Right ventricle myocardium inferior (tissue), 1 donor: ENCODE measurements at places on chromosomes 6 and 20.

GRCh38 chr6:38549180-38549579, 90.5 kb downstream of the BTBD9 start:
- no peak for DNase-seq

DNA sequence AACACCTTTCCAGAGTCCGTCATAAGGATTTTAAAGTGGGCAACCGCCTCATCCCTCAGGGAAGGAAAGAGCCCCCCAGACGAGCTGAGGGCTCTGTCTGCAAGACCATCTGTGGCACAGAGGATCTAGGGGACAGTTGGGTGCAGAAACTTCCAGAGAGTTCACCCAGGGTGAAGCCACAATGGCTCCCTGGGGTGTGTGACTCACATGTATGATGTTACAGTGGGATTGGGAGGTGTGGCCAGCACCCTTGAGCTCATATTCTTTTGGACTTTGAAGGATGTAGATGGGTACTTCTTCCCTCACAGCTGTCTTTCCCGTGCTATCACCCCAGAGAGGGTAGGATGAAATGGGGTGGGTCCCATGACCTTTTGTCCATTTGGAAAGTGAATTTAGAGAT, 95.5 kb downstream of the NCR2 start:
- DNase-seq, result no peak

DNA sequence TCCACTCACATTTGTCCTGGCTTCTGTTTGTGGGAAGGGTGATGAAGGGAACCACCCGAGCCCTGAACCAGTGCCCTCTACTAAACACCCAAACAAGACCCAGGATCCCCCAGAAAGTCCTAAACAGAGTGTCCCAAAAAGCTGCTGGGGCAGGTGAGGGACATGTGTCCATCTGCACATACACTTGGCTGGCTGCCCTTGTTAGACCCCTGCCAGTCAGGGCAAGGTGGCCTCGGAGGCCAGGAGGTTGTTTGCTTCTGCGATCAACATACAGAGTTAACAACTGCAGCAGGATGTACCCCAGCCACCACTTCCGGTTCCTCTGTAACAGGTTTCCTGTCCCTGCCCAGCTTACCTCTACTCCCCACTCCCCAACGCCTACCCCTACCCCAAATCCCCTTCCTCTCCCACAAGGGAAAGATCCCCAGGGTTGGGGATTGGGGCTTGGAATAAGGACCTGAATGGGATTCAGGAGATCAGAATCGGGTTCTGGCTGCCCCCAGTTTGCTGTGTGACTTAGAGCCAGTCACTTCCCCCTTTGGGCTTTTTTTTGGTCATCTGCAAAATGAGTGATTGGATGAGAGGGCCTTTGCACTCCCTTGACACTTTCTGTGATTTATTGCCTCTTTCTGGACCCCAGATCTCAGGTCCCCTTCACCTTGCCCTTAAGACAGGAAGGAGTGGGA, 13.9 kb downstream of the DEF6 start:
- DNase-seq, result no peak

- DNase-seq, result no peak
These were observed 160.6 kb downstream of the IBTK start for GRCh38 chr6:82086944-82087343.

GRCh38 chr20:37273988-37274387, 12.4 kb upstream of the GHRH start:
- no peak for DNase-seq

DNA sequence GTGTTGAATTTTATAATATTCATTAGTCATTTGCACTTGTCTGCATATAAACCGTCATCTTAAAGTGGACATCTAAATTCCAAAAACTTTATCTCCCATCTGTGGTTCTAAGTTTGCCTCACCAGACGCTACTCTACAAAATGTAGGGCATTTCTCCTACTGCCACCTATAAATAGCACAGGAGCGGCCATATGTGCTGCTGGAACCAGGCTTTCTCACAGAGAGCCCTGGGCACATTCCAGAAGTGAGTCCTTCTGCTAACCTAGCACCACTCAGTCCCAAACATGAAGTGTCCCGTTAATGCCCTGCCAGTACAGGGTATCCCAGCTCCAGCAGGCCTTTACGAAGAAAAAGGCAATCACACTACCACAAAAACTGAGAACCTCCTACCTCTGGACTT, 153.7 kb downstream of the TMEM242 start:
- DNase-seq, result no peak

DNA sequence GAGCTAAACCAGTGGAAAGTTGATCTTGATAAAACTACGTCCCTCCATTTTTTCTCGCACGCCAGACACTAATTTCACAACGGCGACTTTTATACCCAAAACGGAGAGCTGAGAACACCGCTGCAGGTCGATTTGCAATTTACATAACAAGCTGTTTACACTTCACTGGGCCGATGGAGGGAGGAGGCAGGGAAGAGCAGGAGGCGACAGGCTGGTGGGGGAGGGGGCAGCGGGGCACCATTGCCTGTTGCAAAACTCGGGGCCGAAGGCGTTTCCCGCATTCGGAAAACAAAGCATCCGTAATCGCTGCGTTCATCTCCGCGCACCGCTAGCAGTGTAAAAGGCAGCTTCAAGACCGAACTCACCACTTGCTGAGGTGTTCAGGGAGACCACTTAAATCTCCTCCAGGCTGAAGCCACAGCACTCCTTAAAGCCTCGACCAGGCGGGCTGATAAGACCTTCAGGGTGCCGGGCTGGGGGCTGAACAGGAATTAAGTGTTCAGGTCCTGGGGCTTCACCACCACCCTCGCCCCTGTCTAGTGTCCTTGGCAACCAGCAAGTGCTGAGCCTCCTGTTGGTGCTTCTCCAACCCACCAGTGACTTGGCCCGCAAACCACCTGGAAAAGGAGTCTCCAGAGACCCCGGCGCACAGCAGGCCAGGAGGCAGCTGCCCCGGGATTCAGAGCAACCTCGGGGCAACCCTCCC, 2.0 kb upstream of the FOXC1 start:
- no peak for DNase-seq

GRCh38 chr6:16585805-16586204, 175.5 kb downstream of the ATXN1 start:
- no peak for DNase-seq

- no peak for DNase-seq
These were observed 47.5 kb upstream of the CD93 start for GRCh38 chr20:23133560-23133998.

DNA sequence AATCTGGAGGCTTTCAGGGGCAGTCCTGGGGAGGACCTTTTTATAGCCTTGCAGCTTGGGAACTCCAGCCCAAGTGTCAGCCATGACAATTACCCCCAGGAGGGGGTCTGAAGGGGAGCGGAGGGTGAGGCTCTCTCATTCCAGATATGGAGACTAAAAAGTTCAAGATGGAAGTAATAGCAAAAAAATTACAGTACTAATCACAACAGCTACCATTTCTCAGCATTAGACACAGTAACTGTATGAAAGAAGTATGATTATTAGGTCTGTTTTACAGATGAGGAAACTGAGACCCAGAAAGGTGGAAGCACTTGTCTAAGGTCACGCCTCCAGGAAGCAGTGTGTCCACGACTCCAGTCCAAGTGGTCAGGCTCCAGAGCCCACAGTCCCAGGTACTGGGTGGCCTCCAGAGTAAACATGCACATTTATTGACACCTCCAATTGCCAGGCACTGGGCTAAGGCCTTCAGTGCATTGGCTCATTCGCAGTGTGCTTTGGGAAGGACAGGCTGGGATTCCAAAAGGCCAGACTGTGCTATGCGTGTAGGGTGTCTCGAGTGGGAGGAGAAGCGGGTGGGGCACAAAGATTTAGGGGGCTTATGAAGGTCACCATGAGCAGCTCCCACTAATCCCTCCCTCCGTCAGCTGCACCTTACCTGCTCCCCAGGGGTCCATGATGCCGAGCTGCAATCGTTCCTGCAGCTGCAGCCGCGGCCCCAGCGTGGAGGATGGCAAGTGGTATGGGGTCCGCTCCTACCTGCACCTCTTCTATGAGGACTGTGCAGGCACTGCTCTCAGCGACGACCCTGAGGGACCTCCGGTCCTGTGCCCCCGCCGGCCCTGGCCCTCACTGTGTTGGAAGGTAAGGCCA, 2.3 kb downstream of the NRSN2 start:
- DNase-seq, result no peak

- DNase-seq, result no peak
These were observed 1.5 kb downstream of the LIN28B start for GRCh38 chr6:104958178-104959025.

GRCh38 chr20:54113566-54113965, 43.2 kb upstream of the BCAS1 start:
- no peak for DNase-seq

DNA sequence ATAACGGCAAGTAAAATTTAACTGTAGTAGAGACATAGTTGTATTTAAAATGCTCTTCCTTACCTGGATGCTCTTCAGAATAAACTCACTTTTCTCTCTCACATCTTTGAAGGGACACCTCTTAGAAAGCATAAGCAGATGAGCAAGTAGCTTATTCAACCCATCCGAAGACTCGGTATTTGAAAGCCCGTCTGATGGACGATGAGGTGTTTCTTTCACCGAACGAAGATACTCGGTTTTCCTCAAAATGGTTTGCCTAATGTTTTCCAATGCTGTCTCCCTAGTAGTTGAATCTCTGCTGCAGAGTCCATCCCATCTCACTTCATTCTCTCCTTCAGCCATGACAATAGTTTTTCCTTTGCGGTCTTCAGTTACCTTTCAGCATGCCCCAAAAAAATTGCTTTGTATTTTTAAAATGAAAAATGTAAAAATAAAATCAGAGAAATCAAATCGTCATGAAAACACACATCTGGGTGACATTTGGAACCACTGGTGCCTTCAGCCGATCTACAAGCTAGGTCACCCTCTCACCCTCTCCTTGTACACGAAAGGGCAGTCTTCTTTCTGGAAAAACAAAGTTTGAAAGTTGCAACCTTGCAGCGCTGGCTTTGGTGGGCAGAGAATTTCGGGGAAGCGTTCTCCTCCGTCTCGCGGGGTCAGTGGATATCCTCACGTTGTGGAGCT, 772 bp downstream of the SESN1 start:
- no peak for DNase-seq

DNA sequence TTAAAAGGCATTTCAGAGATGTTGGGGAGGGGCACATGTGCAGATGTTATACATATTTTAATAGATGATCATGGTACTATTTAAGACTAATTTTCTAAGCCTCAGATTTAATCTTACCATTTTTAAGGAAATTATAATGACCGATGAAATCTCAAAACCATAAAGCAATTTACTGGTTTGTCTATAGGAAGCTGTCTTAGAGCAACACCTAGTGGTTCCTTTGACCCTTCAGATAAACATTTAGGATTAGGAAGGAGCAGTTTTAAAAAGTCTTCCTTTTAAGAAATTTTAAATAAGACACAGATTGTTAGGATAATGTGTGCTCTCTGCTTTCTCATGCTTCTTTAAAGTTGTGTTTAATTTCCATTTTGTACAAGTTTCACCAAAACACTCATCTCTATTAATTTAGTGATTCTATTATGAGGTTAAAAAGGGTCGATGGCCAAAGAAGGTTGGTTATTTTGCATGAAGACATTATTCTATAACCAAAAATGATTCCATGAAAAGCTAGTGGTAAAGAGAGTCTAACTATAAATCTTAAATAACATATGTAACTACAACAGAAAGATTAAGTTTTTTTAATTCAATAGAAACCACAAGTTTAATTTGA, 376.4 kb downstream of the HACE1 start:
- DNase-seq, result no peak

DNA sequence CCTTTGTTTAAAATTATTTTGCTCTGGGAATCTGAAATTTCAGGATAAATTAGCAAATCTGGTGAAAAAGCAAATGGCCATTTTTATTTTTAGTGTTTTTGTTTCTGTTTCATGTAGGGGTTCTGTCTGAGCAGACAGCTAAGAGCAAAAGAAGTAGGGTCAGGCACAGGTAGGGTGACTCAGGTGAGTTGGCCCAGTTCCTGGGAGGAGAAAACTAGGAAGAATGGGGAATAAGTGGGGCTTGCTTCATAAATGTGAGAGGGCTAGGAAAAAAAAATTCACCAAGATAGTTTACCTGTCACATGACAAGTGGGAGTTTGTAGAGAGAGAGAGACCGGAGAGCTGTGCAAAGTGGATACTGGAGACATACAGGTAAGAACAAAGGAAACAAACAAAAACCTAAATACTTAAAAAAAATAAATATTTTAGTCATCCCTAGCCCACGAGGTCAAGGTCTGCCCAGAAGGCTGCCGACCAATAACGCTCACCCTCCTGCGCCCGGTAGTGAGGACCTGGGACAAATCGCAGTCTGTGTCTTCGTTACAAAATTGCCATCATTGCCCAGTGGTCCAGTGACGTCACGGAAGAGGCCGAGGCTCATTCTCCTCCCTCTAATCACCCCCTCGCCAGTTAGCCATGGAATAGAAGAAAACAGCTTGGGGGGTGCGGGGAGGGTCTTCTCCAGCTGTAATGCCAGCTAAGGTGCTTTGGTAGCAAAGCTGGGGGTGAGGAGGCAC, 2.3 kb downstream of the THBD start:
- DNase-seq, result no peak

DNA sequence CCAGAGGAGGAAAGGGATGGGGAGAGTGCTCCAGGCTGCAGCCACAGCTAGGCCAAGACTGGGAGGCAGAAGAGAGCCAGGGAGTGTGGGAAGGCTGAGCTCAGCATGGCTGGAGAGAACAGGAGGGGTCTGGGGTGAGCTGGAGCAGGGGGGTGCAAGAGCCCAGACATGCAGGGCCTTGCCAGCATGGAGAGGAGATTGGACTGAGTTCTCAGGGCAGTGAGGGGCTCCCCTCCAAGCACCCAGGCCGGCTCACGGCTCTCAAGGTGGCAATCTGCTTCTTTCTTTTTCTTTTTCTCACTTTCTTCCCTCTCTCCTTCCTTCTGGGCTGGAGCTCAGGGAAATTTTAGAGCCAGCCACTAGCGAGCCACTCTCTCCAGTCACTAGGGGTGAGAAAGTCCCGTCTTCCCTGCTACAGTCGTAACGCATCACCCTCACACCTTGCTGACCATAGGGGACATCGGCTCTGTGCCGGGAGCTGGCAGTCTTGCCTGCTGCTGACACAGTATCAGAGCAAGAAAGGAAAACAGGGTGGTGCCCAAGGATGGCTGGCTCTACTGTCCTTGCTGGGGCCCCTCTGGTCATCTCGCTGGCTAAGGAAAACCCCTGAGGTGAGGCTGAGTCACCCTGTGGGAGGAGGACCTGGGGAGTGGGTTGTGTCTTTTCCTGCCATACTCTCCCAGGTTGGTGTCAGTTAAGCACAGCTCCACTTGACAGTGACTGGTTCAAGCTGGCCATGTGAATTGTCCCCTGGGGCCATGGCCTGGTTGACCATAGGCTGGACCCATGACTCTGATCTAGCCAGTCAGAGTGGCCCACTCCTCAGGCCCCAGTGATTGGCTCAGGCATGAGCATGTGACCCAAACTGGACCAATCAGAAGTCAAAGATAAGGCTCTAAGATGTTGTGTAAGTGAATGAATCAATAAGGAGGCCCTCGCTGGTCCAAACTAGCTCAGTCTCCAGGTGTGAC, 135.1 kb upstream of the PMEPA1 start:
- DNase-seq, result no peak

GRCh38 chr20:14550655-14551054, 213.2 kb upstream of the FLRT3 start:
- DNase-seq, result no peak

- no peak for DNase-seq
These were observed 78.1 kb downstream of the CFAP61 start for GRCh38 chr20:20130399-20130798.
